Hepatic stellate cell (primary cell): ENCODE measurements at places on chromosomes 5 and 9.

- DNase-seq: no peak
These were observed 10.7 kb upstream of the SEC16A start for GRCh38 chr9:136493567-136493971.

GRCh38 chr9:136143215-136144001 is 24.7 kb upstream of the TMEM250 start:
- DNase-seq: no peak

- no peak for DNase-seq
These were observed 17.0 kb downstream of the CTSL start for GRCh38 chr9:87742813-87743428.

GRCh38 chr5:9351546-9351945 is 194.3 kb downstream of the SEMA5A start:
- no peak for DNase-seq

DNA sequence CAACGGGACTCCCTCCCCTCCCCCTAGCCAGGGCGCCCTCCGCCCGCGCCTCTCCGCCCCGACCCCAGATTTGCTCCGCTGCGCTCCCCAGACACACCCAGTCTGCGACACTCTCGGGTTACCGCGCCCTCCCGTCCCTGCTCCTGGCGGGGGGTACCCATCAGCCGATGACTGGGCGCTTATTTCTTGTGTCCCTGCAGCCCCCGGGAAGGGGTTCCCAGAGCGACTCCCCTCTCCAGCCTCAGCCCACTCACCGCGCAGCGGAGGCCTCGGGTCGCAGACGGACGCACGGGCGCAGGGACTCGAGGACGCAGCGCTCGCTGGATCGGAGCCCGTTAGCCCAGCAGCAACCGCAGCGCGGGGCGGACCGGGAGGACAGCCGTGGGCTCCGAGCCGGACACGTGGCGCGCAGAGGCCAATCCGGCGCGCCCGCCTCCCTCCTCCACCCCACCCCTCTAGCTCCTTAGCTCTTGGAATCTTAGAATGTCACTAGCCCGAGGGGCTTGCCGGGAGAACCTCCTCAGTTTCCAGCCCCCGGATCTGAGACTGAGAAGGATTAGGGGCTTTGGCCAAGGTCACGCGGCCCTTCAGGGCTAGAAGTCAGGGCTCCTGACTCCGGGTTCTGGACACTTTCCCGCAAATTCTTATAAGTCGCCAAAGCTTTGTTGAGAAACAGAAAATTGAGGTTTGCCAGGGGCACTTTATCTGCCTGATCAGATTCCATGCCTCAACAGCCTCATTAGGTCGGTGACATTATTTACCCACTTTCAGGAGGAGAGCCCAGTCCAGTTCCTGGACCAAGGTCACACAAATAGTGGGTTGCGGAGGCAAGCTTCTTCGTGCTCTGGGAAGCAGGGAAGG is at the start of gene ANXA6:
Gene ANXA6, minus strand, starts transcription at position 354 of the 861 bp plus-strand sequence. CDS start 9,878 bp downstream, outside the sequence.
- DNase-seq: peak; percentile 96

DNA sequence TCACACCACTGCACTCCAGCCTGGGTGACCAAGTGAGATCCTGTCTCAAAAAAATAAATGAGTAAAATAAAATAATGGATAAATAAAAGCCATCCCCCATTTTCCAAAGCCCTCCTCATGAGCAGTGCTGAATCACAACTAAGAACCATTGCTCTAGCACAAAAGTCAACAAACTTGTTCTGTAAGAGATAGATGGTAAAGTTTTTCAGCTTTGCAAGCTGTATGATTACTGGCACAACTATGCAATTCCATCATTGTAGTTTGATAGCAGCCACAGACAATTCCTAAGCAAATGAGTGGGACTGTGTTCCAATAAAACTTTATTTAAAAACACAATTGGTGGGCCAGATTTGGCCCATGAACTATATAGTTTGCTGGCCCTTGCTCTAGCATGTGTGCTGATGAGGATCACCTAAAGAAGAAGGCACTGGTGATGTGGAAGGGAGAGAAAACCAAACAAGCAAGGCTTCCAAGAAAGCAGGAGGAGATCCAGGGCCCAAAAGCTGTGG is 64.6 kb downstream of the NEURL1B start:
- DNase-seq: no peak

- no peak for DNase-seq
These were observed 29.6 kb downstream of the BICD2 start for GRCh38 chr9:92734931-92735635.

DNA sequence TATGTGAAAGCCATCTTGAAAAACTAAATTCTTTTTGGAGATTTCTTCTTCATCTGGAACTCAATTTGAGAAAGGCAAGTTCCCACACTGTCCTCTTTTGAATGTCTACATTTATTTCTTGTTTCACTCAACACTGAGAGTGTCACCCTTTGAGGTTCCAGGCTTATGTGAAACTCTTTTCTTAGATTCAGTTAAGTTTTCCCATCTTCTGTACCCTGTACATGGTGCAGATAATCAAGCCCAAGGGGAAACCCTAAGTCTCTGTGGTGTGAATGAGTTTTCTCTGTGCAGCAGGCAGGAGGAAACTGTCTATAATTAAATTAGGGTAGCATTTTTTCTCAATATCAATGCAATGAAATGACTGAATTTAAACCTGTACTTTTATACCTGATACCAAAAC is 72.3 kb upstream of the PRLR start:
- DNase-seq: no peak
